ENCODE measurements at places on chromosomes 3 and 15. TPM values are rescaled to one million over a fixed set of nuclear protein-coding genes. Genes with fewer than 3 reads are reported as not detected.

Gene TERC
- total RNA-seq = 132 TPM

DNA sequence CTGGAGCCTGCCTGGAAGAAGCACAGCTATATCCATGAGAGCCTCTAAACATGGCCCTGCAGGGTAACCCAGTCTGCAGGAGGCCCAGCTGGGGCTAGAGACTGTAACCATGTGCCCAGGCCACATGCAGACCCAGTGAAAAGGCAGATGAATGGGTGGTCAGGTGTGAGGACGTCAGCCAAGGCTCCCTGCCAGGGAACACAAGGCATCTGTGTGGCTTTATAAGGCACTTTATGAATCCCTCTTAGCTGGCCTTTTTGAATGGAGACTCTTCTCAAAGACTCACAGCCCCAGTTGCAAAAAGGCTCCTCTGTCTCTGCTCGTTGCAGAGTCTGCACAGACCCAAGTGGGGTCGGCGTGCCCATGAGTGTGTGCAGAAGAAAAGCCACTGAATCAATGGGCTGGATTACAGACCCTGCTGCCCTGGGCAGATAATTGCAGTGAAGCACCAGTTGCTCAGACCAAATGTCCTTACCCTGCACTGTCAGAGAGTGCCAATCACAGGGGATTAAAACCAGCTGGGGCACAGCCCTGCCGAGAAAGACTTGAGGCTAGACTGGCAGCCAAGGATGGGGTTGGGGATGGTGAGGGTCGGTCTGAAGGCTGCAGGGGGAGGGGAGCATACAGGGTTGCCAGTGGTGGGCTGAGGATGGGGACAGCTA lies 154.2 kb downstream of the RAB11A start:
- DNase-seq = no peak

DNA sequence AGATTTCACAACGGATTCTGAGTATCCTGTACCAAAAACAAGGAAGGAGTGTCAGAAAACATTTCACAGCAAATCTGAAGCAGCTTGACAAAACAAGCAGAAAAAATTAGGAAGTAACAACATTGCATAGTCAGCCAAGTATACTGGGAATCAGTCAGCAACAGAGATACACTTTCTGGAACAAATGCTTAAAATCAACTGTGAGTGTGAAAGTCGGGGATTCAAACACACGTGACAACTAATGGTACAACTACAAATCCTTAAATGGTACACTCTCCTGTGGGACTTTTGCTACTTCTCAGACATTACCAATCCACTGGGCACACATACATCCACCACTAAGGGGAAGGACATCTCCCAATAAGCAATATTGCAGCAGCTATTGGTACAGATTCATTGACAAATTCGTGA lies 296.6 kb upstream of the MME start:
- no peak for DNase-seq

DNA sequence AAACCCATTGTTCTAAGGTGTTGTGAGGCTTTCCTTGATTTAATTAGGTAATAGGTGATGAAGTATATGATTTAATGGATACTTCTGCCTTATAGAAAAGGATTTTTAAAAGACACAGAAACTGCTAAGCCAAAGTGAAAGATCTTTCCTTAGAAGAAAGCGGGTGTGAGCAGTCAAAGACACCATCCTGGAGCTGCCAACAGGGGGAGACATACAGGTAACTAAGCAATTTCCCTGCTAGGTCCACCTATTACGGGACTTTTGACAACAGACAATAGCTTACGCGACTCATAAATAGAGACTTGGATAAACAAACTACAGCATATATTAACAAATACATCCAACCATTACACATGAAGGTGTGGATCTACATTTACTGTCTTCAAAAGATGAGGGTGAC lies 669.5 kb downstream of the SQOR start:
- no peak for DNase-seq

- no peak for DNase-seq
These were observed 292.5 kb downstream of the PTPRG start for GRCh38 chr3:61853912-61854311.

DNA sequence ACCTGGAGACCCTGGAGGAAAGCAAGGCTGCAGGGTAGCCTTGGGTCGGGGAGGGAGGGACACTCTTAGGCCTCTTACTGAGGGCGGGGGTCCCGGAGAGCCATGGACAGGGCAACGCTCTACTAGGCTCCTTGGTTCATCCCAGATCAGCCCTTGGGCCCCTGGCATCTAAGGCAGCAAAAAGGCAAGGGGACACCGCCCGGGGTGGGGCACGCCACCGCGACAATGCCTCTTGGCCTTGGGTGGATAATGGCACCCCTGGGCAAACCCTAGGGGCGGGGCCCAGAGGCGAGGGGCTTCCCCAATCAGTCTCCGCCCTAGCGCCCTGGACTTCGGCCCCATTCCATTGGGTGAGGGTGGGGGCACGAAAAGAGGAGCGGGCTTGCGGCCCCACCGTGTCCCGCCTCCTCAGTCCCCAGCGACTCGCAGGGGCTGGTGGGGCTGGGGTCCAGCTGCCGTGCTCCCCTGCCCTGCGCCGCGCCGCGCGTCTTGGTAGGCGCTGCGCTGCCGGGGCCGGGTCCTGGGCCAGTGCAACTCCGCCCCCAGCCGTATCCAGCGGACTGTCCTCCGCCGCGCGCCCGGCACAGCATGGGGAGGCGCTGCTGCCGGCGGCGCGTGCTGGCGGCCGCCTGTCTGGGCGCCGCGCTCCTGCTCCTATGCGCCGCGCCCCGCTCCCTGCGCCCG lies at the start of gene CHST13:
CHST13 (plus strand) TSS at position 411 of the 684 bp plus-strand sequence; CDS start at position 589, 178 bp downstream.
- no peak for DNase-seq

Gene CATSPER2
- total RNA-seq = 3.0 TPM

GRCh38 chr3:100084100-100084806 lies 30.0 kb downstream of the FILIP1L start:
- no peak for DNase-seq

All from thoracic aorta (tissue), 2 donors.